ENCODE measurements at places on chromosomes 1 and 21.
A peak's percentile ranks its signal among the peaks of the same experiment; 100 is the strongest.

GRCh38 chr1:55522353-55522903 is 307.3 kb upstream of the USP24 start:
- DNase-seq = no peak

DNA sequence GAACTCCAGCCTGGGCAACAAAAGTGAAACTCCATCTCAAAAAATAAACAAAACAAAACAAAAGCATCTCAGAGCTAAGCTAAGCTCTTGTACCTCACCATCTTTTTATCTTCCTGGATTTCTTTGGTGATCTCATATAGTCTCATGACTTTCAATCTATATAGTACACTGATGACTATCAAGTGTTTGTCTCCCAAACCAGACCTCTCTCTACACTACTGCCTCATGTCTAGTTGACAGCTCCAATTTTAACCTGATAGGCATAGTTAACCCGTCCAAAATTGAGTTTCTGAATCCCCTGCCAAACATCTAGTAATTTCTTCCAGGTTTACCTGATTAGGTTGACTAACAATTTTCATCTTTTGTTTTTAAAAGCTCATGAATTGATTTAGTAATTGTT is 151.7 kb downstream of the COP1 start:
- no peak for DNase-seq

DNA sequence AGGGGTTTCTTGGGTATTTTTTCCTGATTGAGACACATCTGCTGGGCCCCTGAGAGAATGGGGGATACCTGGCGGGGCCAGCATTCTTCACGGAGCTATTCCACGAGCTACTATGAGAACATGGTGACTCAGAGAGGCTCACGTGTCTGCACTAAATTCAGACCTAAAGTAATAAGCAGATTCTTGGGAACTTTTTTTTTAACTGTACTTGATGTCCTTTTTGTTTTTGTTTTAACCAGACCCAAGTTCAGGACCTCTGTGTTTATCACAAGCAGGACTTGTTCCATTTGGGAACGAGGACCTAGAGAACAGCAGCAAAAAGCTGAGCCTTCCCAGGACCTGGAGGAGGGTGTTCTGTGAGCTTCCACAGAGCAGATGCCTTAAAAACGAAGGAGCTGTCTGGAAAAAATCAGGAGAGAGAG is 44.0 kb downstream of the EVA1C start:
- DNase-seq = no peak

GRCh38 chr1:112808861-112809684 is 93.9 kb upstream of the PPM1J start:
- DNase-seq = peak; percentile 37

DNA sequence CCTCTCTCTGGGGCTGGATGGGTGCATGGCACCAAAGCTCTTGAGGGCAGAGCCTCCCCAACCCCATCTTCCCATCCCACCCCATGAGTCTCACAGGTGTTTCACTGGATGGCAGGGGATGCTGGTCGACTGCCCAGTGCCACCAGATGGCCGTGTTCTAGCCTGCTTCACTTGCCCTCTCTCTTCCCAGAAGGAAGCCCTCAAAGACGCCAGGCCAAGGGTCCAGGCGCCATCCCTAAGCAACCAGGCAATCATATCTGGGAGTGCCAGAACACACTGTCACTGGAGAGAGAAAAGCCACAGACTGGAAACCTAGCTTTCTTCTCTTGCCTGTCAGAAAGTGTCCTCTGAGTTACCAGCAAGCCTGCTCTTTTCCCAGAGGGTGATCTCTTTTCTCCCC is 26.7 kb downstream of the PIGM start:
- no peak for DNase-seq

DNA sequence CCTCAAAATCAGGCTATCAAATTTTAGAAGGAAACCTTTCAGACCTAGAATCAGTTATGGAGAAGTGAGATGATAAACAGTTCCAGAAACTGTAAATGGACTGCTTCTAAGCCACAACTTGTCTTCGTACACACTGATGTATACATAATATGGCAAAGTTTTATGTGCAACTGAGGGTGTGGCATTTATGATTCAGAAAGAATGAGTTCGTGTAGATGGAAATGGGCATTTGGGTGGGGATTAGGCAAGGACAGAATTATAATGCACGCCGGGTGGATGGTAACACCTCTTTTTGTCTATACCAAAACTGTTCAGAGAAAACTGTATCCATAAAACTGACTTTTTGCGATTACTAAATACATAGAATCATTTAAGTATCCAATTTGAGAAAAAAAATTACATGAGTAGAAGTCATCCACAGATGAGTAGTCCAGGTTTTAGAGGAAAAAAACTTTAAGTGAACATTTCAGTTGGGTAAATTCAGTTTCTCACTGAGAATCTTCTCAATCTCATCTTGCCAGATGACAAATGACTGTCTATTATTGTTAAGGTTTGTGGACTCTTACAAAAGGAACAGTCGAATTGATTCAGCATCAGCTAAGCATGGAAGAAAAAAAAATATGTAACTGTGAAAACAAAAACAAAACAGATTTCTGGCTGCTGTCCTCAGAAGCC is 22.5 kb downstream of the ERRFI1 start:
- no peak for DNase-seq

GRCh38 chr1:111989531-111990025 is at the start of gene KCND3:
TSS of gene KCND3 (minus strand) at chr1:111989668.
- no peak for DNase-seq

All from central memory CD4-positive, alpha-beta T cell (primary cell).